ENCODE measurements at places on chromosomes 3 and 15.

GRCh38 chr3:87674397-87675161 lies 384.2 kb downstream of the CGGBP1 start:
- DNase-seq = no peak

GRCh38 chr3:118380576-118380975 lies 654.1 kb downstream of the IGSF11 start:
- no peak for DNase-seq

GRCh38 chr15:39573287-39573686 lies 7.6 kb upstream of the THBS1 start:
- no peak for DNase-seq

DNA sequence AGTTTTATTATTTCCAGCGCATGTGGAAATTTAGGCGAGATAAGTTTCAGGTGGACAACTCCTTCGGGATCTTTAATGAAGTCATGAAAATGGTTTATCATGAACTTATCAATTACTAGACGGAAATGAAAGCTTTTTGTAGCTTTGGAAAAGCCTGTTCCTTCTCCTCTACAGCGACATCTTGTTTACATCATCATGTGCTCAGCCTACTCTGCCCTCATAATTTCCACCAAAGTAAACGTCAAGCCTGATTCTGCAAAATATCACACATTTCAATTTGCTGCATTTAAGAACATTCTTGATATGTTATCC lies 64.3 kb upstream of the CGNL1 start:
- no peak for DNase-seq

DNA sequence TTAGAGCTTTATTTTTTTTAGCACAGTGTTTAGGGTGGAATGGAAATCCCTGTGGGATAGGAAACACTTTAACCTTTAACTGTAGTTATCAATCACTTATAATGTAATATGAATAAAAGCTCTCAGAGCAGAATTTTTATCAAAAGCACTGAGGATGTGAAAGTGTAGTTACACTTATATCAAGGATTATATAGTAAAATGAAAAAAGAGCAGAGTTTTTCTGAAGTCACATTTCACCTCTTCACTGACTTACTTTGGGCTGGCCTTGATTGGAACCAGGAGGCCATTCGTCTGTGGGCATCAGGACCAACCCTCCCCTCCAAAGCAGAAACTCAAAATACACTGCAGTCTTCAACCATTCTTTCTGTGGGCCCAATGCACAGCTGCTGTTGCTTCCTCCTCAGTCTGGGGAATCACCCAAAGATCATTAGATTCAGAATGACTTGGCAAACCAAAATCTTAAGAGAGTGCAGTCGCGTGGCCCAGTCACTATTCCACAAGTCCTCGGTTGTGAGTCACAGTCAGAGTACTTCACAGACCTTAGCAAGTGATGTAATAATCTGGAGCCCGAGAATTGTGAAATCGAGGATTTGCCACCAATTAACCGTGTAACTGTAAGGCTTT lies 132.6 kb upstream of the COL8A1 start:
- DNase-seq = no peak

DNA sequence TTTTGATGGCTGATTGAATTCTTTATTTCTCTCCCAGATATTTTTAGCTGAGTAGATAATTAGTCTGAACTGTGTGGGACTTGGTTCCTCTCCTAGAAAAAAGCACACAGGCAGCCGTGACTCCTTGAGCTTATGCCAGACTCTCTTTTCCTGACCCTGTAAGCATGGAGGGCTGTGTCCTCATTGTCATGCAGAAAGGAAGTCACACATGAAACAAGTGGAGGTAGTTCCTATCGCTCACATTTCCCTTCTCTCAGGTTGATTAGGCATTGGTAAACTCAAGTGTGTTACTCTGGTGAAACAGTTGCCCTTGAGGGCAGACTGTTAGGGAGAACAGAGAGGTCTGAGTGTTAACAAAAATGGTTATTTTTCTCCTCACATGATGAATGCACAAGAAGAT lies 6.3 kb upstream of the RTP4 start:
- DNase-seq = no peak

GRCh38 chr3:21913791-21914190 lies 162.8 kb upstream of the ZNF385D start:
- DNase-seq = no peak

- no peak for DNase-seq
Measured at GRCh38 chr3:174397848-174398247, 461.3 kb upstream of the NAALADL2 start.

GRCh38 chr3:62361824-62362223 lies 11.5 kb downstream of the FEZF2 start:
- DNase-seq = no peak

DNA sequence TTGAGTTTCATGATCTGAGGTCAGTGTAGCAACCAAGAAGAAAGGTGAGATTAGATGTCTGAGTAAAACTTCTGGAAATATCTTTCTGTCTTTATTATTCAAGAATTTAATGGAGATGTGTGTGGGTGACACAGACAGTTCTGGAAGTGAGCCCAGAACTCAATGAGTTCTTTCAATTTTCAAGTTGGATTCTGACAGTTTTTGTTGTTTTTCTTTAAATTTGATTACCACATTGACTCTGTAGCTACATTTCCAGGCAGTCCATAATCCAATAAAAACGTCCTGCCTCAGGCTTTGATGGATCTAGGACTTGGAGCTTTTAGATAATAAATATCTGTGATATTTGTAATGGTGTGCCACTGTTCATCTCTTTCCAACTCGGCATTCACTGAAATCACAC lies 3.9 kb upstream of the PARP14 start:
- DNase-seq = no peak

GRCh38 chr3:31423482-31423881 lies 109.2 kb upstream of the STT3B start:
- no peak for DNase-seq

GRCh38 chr15:40660686-40661085 lies 34.3 kb upstream of the RAD51 start:
- no peak for DNase-seq

DNA sequence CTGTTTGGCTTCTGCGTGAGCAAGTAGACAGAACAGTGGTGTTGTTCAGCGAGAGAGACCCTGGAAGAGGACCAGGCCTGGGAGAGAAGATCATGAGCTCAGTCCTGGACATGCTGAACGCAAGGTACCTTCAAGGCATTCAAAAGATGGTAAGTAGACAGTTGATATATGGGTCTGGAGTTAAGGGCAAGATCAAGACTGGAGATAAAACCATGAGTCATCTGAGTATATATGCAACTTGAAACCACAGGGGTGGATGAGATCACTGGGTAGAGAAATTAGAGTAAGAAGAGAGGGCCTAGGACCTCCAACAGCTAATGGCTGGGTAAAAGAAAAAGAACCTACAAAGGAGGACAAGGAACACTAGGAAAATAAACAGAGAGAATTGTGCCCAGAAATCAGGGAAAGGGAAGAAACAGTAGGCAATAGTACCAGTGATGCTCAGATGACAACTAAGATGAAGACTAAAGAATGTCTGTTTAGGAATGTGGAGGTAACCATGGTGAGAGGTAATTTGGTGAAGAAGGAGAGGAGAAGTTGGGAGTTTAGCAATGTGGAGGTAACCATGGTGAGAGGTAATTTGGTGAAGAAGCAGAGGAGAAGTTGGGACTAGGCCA lies 343.2 kb upstream of the ADAMTS9 start:
- DNase-seq = no peak

DNA sequence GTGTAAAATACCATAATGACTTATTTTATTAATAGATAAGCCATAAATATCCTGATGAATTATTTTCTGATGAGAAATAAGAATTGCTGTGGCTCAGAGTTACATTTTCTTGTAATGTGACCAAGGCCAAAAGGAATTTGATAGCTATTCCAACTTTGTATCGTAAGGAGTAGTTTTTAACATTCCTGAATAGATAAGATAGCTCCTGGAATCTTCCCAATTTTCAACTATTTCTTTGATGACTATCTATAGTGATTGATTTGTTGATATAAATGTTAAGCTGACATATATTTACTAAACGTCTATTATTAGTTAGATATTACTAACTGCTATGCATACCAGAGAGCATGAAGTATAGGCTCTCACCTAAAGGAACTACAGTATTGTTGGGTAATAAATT lies 49.1 kb upstream of the SATB1 start:
- no peak for DNase-seq

DNA sequence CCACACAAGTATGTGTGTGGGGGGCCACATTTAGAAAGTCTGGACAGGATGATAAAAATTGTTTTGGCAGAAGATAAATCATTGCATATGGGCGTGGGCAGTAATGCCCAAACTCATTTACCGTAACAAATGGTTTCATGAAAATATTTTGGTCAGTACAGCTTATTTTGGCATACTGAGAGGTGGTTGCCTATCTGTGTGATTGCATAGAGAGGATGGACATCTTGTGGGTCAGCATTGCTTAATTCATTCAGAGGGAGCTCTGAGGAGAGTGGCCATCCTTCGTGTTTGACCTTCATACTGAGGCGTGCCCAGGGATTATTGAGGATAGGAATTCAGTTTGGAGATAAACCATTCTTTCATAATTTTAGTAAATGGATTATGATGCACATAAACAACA lies 162.5 kb downstream of the GAP43 start:
- no peak for DNase-seq

- DNase-seq = no peak
Measured at GRCh38 chr3:15983232-15983631, 185.5 kb upstream of the ANKRD28 start.

- DNase-seq = no peak
Measured at GRCh38 chr3:17949101-17949500, 206.7 kb upstream of the TBC1D5 start.

GRCh38 chr3:195113048-195113447 lies 157.9 kb downstream of the XXYLT1 start:
- DNase-seq = no peak

DNA sequence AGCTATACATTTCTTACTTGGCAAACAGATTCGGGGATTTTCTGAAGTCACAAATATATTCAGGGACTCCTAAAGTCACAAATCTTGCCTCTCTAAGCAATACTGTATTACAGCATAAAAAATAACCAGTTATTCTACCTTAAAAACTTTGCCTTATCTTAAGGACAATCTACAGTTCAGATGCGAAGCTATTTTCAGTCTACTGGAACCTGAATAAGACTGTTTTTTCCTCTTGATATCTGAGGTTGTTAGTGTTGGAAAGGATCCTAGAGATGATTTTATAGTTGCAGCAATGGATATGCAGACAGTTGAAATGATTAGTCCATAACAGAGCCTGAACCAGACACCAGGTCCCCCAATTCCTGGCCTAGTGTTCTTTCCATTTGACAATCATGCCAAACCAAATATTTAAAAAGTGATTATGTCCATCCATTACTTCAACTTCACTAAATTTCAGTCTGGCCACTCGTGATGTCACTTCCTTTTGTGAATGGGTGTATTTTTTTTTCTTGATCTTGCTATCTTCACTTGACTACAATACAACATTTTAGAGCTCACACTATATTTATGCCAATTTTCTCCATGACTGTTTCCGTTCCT lies 1.8 kb downstream of the HDGFL3 start:
- DNase-seq = no peak

GRCh38 chr3:191137708-191138107 lies 61.3 kb upstream of the OSTN start:
- no peak for DNase-seq

DNA sequence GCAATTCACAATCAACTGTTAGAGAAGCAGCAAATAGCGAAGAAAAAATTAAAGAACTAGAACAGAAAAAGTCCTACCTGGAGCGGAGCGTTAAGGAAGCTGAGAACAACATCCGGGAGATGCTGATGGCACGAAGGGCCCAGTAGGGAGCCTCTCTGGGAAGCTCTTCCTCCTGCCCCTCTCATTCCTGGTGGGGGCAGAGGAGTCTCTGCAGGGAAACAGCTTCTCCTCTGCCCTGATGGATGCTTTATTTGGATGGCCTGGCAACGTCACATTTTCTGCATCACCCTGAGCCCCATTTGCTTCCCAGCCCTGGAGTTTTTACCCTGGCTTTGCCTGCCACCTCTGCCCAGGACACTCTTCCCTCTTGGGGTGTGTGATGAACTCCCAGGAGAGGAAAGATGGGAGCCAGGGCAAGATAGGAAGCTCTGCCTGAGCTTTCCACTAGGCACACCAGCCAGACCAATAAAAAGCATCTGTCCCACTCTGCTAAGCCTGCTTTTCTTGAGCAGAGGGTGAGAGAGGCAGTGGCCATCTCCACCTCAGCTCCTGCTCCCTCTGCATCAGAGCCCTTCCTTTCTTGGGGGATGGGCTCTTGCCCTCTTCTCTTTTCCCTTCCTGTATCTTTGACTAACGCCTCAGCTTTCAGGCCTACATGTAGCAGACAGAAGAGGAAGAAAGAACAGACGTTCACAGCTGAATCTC lies 39.4 kb downstream of the PPARG start:
- no peak for DNase-seq

DNA sequence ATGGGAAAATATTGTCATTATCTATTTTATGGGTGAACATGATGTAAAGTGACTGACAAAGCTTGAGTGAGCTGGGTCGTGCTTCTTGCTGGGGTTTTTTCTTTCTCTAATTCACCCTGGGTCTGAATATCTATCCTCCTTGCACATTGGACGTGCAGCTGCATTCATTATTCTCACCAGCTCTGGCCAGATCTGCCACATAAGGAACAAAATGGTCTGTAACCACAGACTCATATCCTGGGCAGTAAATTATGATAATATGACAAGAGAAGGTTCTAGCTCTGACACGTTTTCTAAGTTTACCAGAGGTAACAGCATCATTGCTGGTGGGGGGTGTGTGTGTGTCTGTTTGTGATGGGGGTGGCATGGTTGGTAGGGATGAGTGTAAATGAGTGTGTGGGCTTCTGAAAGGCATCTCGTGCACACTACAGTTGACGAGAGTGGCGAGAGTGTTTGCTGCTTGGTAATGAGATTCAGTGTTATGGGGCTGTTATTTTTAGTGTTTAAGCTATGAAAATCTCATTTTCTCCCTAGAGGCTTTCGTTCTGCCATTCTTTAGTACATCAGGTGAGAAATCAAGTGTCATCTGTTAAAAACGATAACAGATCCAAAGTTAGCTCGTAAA lies 418.4 kb downstream of the PDCD6IP start:
- DNase-seq = no peak

DNA sequence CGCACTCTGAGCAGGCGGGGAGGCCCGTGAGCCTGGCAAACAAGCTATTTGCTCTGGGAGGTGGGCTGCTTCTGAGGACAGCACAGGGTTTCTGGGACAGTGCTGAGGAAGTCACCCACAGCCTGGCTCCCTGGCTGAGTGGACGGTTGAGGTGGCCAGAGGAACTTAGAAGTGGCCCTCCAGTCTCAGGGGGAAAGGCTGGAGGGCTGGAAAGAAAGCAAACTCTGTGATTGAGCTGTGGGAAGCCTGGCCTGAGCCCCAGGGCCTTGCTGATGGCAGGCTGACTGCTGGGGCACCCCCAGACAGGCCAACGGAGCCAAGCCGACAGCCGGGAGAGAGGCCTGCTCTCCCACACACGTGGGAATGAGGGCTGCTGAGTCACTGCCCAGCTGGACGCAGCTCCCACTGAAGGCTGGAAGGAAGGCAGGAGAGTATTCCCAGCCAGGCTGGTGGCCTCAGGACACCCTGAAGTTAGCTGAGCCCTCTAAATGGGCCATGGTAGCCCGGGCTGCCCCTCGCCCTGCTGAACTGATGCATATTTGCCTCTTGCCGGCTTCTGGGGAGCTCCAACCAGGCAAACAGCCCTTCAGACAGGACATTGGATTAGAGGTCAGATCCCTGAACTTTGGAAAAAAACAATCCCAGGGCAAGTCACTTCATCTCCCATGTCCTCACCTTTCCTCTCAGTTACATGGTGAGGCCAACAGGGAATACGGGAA lies 98.0 kb upstream of the TLE3 start:
- DNase-seq = no peak

- no peak for DNase-seq
Measured at GRCh38 chr3:115660646-115661337, 37.5 kb downstream of the GAP43 start.

- no peak for DNase-seq
Measured at GRCh38 chr15:65156692-65157091, 23.1 kb upstream of the PDCD7 start.
